ENCODE measurements at places on chromosomes 2 and 18. TPM values are rescaled to one million over a fixed set of nuclear protein-coding genes. Genes with fewer than 3 reads are reported as not detected.

Gene GKN2
- total RNA-seq = not detected

Gene ANKRD30B
- not detected for total RNA-seq

Gene EFR3B
- 2.4 TPM for total RNA-seq

Gene TBC1D8
- total RNA-seq = 20.6 TPM

DNA sequence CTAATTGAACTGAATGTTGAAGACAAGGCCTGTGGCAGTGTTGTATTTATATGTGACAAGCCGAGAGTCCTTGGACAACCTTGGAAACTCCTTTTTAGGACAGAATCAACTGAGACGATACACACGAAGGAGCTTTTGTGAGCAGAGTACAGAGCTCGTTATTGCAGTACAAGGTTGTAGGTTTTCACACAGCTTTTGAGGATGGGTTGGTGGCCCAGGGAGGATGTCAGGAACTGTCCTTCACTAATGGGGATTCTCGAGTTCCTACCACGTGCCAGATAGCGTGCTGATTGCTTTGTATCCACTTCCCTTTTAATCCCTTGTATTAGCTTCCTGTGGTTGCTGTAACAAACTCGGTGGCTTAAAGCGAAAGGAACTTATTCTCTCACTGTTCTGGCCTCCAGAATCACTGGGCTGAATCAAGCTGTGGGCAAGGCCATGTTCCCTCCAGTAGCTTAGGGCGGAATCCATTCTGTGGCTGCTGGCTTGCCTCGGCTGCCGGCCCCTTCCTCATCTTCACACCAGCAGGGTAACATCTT lies 20.2 kb downstream of the INPP4A start:
- ATAC-seq = no peak

DNA sequence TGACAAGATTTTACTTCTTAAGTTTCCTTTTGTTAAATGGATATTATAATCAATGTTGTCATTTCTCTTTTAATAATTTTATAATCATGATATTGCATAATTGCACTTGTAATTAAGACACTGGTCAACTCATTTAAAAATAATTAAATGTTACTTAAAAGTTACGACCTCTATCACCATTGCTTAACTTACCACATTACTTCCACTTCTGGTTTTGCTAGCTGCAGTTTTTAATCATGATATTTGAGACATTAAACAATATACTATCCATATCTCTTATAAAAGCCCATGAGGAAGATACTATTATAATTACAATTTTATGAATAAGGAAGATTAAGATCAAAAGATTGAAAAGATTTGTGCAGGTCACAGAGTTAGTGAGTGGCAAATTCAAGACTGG lies 502.0 kb downstream of the RNF144A start:
- no peak for ATAC-seq

DNA sequence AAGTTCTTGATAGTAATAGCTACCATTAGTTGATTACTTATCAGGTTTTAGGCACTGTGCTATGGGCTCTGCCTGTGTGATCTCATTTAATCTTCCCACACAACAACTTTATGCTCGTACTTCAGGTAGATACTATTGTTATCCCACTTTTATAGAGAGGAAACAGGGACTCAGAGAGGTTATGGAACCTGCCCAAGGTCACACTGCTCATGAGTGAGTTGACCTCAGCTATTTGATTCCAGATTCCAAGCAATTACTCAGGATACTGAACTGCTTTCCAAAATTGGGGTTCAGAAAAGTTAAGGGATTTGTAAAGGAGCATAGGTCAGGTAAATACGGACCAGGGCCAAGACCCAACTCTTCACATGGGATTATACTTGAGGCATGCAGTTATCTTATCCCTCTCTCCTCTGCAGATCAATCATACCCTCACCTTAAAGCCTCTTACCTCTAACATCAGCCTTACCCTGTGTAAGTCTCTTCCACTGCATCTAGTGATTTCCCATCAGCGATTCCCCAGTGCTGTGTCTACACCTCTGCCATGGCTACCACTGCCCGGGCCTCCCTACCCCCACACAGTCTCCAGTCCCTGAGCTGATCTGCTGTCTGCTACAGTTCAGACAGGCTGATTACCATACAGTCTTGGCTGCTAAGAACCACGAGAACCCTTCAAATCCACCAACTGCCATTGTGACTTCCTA lies 74.4 kb downstream of the ANTXR1 start:
- peak; percentile 17 for ATAC-seq

GRCh38 chr2:164335947-164336346 lies 285.3 kb downstream of the GRB14 start:
- ATAC-seq = no peak

DNA sequence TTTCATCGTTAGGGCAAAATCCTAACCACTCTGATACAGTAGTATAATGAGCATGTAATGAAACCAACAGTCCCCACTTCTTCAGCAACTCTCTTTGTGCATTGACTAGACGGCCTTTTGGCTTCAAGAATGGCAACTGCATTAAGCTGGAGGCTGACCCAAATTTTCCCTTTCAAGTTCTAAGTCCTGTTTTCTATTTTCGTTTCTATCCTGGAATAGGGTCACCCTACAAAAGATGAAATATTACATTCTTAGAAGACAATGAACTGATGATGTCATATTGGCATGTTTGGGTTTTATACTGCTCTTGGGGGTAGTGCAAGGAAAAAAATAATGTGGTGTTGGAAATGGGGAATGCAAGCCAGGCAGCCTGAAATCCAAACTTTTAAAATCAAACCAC lies 254.4 kb downstream of the ETAA1 start:
- no peak for ATAC-seq

- no peak for ATAC-seq
Measured at GRCh38 chr18:3121259-3121658, 98.5 kb downstream of the MYOM1 start.

DNA sequence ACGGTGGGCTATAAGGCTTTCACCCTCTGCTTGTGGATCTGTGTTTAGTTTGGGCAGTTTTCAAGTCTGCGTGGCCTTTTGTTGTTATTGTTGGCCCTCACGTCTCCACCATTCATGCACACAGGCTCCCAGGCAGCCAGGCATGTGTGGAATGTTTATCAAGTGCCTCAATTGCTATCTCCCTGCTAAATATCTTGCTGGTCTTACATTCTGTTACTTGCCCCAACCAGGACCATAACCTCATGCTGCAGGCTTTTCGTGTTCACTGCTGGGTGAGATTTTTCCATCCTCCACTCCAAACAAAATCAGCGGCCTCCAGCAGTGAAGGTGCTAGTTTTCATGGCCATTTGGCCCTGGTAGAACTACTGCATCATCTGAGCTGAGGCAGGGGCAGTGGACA lies 63.0 kb upstream of the DSC1 start:
- no peak for ATAC-seq

All from gastroesophageal sphincter (tissue), 4 donors.